Body of pancreas (tissue), 4 donors: ENCODE measurements at places on chromosomes 4 and X. TPM values are rescaled to one million over a fixed set of nuclear protein-coding genes. Genes with fewer than 3 reads are reported as not detected.

- no peak for DNase-seq
Observed at GRCh38 chrX:13511241-13511943, 58.0 kb upstream of the EGFL6 start.

The GSX2 gene
- total RNA-seq: not detected

GRCh38 chr4:10354225-10354624 is 103.0 kb downstream of the ZNF518B start:
- DNase-seq: no peak

DNA sequence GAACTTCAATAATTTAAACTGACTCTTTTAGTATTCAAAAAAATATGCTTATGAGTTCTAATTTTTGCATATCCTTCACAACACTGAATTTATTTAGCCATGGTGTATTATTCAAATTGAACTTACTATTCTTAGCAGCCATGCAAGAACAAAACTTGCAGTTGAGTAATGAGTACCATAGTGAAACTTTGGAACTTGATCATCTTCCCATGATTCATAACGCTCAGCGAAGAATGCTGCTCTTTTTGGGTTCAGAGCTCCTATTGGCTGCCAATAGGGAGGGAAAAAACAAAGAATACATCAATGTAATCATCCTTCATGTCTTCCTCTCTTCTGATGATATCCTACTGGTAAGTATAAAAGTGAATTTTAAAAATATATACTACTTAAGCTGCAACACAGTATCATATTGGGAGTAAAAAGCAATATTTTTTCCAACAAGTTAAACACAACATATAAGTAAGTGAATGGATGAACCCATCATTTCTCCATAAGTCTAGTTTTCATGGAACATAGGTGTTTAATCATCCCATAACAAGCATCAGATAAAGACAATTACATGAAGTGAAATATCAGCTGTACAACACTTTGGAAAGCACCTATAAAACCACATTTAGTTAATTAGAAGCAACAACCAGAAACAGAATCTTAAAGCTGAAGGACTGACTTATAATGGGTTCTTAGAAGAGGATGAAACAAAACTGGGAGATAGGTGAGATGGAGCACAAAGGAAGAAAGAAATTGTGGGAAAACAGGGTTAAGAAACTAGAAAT is 145.2 kb upstream of the MAB21L2 start:
- DNase-seq: no peak

DNA sequence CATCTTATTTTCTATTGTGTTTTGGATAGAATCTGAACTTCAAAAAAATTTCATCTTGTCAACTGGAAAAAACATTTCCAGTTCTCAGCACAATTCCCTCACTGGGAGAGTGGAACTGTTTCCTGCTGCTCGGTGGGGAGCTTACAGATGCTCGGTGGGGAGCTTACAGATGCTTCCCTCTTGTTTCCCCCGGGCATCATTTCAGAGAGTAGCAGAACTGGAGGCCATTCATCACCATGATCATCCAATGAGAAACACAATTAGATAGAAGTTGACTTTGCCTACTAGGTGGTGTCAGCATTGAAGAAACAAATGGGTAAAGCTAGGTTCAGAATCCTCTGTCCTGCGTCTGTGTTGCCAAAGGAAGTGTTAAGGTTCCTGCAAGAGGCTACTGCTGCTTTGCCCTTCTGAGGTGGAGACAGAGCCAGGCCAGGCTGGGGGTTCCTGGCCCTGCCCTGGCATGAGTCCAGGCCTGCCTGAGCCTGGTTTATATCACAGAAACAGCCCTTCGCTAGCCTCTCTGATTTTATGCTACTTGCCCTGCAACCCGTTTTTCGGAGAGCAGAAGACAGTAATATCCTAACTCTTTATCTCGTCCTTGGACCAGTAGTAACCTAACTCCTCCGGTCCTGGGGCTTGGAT is 70.6 kb downstream of the TAPT1 start:
- DNase-seq: no peak

The LANCL3 gene
- total RNA-seq: not detected

The CLIC2 gene
- total RNA-seq: 5.4 TPM

DNA sequence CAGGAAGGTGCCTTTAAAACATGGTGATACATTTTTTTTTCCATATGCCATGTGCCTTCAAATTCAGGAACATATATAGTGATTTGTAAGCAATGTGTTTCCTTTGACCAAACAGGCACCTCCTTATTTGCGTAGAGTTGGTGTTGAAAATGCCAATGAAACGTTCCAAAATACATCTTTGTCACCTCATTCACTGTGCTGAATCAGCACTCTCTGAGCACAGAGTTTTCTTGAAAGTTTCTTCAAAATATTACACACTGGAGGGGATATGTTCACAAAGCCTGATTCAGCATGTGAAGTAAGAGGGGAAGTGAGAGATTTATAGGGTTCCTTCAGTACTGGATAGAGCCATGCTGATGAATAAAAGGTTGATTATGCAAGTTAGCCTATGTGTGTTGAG is 85.7 kb upstream of the PRR32 start:
- no peak for DNase-seq

GRCh38 chrX:16750136-16750535 is 30.7 kb downstream of the SYAP1 start:
- DNase-seq: no peak

DNA sequence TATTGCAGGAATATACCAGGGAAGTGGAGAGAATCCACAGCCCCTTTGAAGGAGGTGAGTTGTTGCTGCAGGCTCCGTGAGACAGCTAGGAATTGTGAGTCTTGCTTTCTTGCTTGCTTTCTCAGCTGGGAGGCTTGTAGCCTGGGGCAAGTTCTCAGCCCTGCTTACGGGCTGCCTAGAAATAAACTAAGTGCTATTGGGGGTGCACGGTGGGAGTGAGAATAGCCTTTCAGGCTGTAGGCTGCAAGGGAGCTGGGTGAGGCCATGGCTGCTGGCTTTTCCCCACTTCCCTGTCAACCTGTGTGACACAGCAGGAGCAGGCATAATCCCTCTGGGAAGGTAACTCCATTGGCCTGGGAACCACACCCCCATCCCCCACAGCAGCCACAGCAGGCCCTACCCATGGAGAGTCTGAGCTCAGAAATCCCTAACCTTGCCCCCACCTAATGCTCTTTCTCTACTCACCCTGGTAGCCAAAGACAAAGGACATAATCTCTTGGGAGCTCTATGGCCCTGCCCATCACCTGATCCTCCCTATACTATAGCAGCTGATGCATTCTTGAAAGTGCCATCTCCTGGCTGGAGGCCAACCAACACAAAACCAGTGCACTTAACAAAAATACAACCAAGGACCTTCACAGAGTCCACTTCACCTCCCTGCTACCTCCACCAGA is 113.0 kb downstream of the MMRN1 start:
- no peak for DNase-seq

DNA sequence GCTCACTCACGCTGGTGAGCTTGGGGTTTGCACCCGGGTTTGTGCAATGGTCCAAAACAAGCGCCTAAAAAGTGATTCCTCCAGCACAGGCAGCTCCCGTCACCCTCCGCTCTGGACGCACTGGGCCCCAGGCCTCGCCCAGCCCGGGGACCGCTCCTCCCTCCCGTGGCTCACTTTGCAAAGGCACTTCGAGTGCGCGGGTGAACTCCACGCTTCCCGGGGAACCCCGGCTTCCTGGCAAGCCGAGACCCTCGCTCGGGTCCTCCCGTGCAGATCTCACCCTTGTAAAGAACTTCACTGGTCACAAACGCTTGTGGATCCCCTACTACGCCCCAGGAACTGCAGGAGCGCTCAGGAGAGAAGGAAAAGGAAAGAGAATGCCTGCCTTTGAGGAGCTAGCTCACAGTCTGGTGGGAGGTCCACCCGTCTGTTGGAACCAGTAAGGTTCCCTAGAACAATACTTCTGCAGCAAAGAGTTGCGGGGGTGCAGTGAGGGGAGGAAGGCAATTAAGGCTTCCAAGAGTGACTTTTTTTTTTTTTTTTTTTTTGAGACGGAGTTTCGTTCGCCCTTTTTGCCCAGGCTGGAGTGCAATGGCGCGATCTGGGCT is at the start of gene CTPS2:
Gene CTPS2, minus strand, starts transcription at position 122 of the 608 bp plus-strand sequence. CDS start 9,767 bp downstream, outside the sequence.
- DNase-seq: peak; percentile 66

GRCh38 chrX:130028196-130028595 is 45.8 kb downstream of the BCORL1 start:
- peak; percentile 54 for DNase-seq

DNA sequence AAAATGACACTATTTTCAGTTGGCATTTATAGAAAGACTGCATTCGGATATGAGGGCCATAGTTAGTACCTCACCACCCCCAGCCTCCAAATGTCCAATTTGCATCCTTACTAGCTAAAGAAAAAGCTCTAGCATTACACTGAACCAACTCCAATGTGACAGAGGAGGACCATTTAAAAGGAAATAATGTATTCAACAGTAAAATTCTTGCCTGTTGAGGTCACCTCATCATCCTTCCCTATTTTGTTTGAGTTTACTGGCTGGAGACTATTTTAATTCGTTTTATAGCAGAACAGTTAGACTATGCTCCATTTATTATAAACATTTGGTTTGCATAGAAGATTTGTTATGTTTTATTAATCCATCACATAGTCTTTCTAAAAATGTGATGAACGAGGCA is 88.2 kb upstream of the PPARGC1A start:
- DNase-seq: no peak

DNA sequence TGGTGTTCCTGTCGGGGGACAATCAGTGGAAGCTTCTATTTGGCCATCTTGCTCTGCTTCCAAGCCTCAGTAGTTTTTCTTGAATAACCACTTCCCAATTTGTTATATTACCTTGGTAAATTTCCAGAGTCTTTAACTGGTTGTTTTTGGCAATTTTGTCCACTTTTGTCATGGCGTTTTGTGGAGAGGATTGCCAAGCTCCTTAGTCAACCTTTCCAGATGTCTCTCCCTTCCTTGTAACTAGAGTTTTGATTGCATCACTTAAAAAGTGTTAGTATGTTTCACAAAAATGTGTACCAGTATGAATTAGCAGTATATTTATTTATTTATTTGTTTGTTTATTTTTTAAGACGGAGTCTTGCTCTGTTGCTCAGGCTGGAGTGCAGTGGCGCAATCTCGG is 15.8 kb upstream of the UXT start:
- no peak for DNase-seq

GRCh38 chr4:8727131-8727530 is 134.6 kb downstream of the CPZ start:
- DNase-seq: no peak

GRCh38 chr4:144861471-144861870 is 215.5 kb downstream of the HHIP start:
- DNase-seq: no peak

DNA sequence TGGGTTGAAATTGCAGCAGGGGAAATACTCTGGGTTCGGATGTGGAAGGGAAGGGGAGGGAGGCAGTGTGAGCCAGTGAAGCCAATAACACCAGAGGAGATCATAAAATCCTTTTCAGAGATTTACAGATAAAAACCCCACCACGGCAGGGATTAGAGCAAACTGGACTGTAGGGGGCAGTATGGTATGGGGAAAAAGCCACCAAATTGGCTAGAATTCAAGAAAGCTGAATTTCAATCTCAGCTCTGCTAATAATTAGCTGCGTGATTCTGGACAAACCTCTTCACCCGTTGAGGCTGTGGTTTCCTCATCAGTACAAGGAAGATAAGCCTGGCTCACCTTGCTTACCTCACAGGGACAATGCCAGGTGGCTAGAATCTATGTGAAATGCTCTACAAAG is 108.1 kb downstream of the ATG4A start:
- DNase-seq: no peak

GRCh38 chr4:1721666-1722550 is 587 bp downstream of the TACC3 start:
- DNase-seq: no peak

- no peak for DNase-seq
Observed at GRCh38 chr4:139736661-139737060, 71.0 kb downstream of the MGST2 start.

DNA sequence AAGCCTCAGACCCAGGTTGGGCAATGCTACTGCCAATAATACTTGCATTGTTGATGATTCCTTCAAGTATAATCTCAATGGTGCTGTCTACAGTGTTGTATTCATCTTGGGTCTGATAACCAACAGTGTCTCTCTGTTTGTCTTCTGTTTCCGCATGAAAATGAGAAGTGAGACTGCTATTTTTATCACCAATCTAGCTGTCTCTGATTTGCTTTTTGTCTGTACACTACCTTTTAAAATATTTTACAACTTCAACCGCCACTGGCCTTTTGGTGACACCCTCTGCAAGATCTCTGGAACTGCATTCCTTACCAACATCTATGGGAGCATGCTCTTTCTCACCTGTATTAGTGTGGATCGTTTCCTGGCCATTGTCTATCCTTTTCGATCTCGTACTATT is 7.4 kb downstream of the LPAR4 start:
- DNase-seq: no peak

DNA sequence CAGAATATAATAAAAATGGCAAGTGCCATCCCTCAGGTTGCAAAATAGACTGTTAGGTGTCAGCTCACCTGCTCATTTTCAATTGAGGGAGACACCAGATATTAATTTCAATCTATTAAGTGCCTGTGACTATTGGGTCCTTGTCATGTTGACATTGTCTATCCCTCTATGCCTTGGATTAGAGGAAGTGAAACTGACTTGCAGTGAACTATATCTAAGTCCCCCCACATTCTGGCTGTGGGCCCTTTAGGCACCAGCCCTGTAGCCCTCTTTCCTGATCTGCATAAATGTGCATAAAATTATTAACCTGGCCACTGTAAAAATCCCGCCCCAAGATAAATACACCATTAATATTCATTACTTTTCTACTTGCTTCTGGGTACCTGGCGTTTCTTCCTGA is 293.0 kb upstream of the CLNK start:
- no peak for DNase-seq

GRCh38 chrX:47366041-47366722 is 4.2 kb upstream of the ZNF157 start:
- DNase-seq: peak; percentile 62

DNA sequence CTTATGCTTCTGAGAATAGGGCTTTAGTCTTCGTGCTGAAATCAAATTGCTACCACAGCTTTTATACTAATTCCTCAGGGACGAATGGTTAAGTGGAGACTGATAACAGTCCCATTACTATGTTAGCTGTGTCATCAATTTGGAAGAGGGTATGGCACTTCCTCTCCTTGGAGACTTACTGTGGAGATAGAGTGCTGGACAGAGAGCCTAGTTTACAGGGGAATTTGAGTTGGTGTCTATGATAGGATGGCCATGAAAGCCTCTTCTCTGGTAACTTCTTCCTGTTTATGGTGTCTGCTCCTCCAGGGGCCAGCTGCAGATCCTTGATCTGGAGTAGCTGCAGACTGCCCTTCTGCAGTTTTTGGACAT is 167.7 kb downstream of the ZNF518B start:
- no peak for DNase-seq

DNA sequence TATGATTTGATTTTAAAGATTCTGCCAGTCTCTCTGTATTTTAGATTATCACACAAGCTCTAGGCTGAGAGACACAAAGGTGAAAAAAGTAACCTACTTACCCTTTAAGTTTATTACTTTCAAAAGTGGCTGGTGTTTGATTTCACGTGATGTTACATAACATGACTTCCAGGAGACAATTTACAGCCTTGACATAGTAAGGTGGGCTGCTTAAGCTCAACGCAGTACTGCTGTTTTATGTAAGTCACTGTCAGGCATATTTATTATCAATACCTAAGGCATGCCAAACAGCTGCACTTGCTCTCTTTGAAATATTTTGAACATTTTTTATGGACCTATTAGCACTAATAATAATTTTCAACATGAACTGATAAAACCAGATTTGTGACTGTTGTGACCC is 451.5 kb upstream of the FAM241A start:
- DNase-seq: no peak
